T-helper 9 cell (primary cell): ENCODE measurements at places on chromosomes 7 and 10.

GRCh38 chr10:86712317-86712707 lies 44.0 kb downstream of the LDB3 start:
- no peak for DNase-seq

DNA sequence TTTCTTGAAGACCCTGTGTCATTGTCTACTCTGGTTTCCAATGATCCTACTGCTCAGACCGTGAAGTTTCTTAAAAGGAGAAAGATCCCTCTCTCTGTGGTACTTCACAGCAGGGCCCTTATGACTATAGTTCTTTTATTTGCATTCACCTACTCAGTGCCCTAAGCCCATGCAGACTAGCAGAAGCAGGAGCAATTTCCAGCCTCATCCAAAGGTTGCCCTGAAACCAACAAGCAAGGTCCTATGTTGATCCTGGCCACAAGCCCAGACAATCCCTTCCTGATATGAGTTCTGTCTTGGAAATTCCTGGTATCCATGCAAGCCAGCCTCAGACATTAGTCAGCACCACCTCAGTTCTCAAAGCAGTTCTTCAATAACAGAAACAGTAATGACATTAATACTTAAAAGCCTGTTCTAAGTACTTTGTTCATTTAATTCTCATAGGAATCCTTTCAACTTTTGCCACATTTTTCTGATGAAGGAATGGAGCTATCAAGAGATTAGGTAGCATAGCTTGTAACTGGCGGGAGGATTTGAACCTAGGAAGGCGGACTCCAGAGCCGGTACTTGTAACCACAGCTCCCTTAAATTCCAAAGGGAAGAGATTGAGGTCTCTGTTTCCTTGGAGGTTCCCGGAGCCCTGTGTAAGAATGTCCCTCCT lies 58.1 kb upstream of the ST8SIA6 start:
- no peak for DNase-seq

- no peak for DNase-seq
These were observed 51.4 kb upstream of the AMPH start for GRCh38 chr7:38682606-38683005.

DNA sequence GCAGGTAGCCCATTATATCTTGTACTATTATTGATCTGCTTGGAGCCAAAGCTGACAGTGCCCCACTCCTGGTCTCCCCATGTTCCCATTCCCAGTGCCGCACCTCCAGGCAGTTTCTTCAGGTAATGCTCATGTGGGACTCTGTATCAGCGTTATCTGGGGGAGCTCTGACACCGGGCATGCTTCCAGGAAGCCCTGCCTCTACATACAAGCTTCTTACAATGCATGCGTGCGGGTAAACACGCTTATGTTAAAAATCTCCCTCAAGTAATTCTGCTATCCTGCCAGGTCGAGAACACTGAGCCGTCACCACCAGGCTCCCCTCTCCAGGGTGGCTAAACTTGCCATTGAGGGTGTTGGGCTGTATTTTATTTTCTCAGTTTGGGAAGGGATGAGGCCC lies 61.6 kb upstream of the LBX1 start:
- DNase-seq, result no peak

- no peak for DNase-seq
These were observed 597 bp downstream of the SND1 start for GRCh38 chr7:127652333-127653248.

GRCh38 chr10:73182568-73182967 lies 14.6 kb downstream of the FAM149B1 start:
- no peak for DNase-seq

- no peak for DNase-seq
These were observed 1186.5 kb downstream of the TYW1 start for GRCh38 chr7:68183176-68183575.

DNA sequence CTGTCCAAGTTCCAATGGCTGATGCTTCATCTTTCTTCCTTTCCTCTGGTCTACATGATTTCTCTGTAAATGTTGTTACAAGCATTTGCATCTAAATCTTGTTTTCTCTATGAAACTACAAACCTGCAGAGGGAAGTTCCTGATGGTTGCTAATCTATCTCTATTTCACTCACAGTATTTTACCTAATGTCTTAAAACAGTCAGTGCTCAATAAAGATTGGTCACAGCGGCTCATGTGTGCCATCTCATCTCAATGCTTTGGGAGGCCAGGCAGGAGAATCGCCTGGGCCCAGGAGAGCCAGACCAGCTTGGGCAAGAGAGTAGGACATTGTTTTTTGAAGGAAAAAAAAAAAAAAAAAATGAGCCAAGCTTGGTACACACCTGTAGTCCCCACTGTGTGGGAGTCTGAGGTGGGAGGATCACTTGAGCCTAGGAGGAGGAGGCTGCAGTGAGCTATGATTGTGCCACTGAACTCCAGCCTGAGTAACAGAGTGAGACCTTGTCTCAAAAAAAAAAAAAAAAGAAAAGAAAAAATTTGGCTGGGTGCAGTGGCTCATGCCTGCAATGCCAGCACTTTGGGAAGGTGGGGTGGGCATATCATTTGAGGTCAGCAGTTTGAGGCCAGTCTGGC lies 71.3 kb upstream of the ARMC3 start:
- DNase-seq, result no peak

DNA sequence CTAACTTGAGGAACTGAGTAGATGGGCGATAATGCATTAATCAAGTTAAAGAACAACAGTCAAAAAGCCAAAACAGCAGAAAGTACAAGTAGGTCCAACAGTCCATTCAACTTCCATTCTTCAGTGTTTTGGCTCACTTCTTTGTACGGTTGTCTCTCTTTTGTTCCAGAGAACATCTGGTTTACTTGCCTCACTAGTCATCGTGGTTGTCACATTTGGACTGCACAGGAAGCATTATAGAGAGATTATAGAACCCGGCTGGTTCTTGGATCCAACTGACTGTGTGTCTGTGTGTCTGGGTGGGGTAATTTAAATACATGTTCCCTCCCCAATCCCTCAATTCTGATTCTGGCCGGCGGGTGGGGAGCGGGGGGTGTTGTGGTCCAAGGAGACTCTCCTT lies 1.8 kb upstream of the CEP41 start:
- DNase-seq, result no peak

GRCh38 chr10:988667-989545 lies 672 bp downstream of the GTPBP4 start:
- no peak for DNase-seq

- no peak for DNase-seq
These were observed 26.6 kb downstream of the TBXAS1 start for GRCh38 chr7:139855498-139856270.

GRCh38 chr7:139734395-139734794 lies 43.4 kb downstream of the HIPK2 start:
- DNase-seq, result no peak

GRCh38 chr10:17476073-17476472 lies 21.7 kb upstream of the ST8SIA6 start:
- DNase-seq, result no peak

DNA sequence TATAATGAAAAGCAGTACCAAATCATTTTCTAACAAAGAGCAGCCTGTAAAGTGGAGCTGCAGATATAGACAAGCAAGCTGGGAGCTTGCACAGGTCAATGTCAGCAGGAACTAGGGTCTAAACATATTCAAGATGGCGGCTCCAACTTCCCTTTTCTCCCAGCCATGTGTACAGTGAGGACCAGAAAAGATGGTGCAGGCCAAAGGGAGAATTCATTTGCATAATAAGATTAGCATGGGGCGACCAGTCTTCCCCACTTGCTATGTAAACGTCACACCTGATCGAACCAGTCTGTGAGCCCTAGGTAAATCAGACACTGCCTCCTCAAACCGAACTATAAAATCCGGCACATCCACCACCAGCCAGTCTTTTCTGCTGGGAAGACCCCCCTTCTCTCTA lies 4.4 kb upstream of the RAPGEF5 start:
- no peak for DNase-seq

- DNase-seq, result no peak
These were observed 30.7 kb downstream of the DNAJB9 start for GRCh38 chr7:108600399-108600798.

GRCh38 chr7:28726555-28726954 lies 231.6 kb downstream of the TRIL start:
- DNase-seq, result no peak

GRCh38 chr7:138429577-138430250 lies 30.3 kb upstream of the TRIM24 start:
- DNase-seq, result no peak

DNA sequence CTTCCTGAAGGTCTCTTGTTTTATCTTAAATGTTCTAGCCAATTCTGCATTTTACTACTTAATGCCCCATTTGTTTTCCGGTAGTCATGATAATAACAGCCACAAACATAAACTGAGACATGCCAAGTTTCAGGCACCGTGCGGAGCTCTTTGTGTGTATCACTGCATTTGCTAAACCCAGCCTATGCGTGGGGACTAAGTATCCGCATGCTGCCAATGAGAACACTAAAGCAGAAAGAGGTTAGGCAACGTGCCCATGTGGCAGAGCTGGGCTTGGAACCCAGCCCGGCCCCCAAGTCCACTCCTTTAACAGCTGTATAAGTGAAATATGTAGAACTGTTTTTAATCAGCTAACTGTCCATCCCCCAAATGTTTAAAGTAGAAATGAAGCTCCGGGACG lies 54.1 kb downstream of the SLIT1 start:
- no peak for DNase-seq

GRCh38 chr7:131139462-131139861 lies 188.2 kb upstream of the MKLN1 start:
- DNase-seq, result no peak

DNA sequence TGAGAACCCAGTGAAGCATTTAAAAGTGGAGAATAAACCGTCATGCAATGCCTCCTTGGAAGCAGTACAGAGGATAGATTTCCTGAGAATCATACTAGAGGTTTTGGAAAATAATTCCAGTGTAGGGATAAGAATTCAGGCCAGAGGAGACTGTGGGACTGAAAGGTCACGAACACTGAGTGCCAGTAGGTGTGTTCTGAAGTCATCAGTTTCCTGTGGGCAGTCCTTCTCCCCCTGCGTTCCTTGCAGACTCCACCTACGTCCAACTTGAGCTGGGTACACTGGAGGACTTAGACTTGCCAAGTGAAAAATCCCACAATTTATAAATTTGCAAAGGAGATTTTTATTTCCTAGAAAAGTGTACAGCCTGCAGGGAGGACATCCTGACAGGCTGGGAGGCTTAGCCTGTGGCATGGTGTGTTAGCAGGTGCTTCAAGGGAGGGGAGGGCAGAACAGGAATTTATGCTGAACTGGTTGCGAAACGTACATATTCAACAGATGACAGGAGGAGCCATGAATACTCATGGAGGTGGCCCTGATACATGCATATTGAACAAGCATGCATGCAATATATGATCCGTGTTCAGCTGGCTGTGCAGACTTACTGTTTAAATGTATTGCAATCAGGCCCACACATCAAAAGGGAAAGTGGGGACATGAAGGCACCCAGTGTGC lies 72.9 kb upstream of the POM121L12 start:
- DNase-seq, result no peak
